Stimulated activated CD8-positive, alpha-beta memory T cell treated with anti-CD3 and anti-CD28 coated beads, Interleukin-2, amount 100 ng/mL, for 1 hour (primary cell): ENCODE measurements at places on chromosomes 5 and 9.

GRCh38 chr5:136246632-136247031, 53.7 kb upstream of the SMIM32 start:
- DNase-seq: no peak

GRCh38 chr5:106393276-106393675, 1277.5 kb downstream of the EFNA5 start:
- DNase-seq: no peak

- DNase-seq: no peak
These were observed 62.4 kb downstream of the SECISBP2 start for GRCh38 chr9:89380437-89381307.

GRCh38 chr5:72467461-72467860, 39.7 kb downstream of the ZNF366 start:
- no peak for DNase-seq

- DNase-seq: no peak
These were observed 259.0 kb upstream of the IRX1 start for GRCh38 chr5:3336666-3337065.

GRCh38 chr9:131530546-131530919, 530 bp downstream of the UCK1 start:
- DNase-seq: no peak

- DNase-seq: no peak
These were observed 135.9 kb downstream of the GADD45G start for GRCh38 chr9:89740722-89741121.

- DNase-seq: no peak
These were observed 20.7 kb downstream of the ZNF462 start for GRCh38 chr9:106883626-106884190.

DNA sequence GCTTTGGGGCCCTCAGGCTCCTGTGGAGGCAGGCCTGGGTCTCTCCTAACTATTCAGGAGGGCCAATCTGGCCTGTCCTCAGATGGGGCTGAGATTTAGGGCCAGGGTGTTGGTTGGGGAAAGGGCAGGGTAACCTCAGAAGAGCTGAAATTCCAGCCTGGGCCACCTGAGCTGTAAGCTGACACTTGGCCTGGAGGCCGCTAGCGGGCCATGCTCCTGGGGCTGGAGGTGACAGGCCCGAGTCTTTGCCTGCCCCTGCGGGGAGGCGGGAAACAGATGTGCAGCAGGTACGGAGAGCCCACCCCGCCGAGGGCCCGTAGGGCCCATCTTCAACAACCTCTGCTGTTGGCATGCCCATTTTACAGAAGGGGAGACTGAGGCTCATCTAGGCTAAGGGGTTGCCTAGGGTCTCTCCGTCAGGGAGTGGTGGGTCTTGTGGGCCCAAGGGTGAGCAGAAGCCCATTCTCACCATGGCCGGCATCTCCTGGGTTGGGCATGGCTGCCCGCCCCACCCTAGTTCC, 69.5 kb downstream of the RXRA start:
- DNase-seq: no peak

DNA sequence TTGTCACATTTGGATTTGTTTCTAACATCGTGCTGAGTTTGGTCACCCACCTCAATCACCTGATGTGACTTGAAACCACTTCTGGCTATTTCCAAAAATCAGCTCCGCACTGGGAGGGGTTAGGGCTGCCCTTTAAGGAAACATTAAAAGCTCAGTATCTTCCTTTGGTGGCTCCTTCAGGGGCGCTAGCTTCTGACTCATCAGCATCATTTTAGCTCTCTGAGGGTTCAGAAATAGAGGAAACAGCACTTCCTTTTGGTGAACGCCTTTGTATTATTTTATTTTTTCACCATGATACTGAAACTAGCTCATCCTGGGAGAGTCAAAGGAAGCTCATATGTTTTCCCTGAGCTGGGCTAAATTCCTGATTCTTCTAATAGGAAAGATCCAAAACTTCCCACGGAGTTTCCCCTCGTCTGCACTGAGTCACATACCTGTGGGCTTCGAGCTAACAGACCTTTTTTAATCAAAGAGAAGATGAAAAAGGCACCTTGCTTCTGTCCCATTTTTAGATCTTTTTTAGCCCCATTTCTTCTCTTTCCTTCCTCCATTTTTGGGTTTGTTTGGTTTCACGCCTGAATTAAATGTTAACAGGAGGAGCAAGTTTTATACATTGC, 48.2 kb downstream of the ROPN1L start:
- DNase-seq: no peak

DNA sequence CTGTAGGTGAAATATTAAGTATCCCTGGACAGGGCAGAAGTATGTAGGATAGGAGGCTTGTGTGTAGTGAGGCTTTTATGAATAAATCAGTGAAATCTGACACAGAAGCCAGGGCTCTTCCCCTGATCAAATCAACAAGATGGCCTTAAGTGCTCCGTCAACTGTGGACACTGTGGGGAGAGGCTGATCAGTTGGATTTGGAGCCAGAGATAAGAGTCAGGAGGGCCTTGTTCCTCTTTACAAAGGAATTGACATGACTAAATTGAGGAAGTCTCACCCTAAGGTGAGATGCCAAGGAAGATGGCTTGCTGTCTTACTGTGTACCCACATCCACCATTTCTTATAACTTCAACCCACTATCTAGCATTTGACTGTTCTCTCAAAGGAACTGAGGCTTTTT, 91.6 kb upstream of the PRRC1 start:
- DNase-seq: no peak

GRCh38 chr5:132662004-132662401, 4.0 kb downstream of the IL13 start:
- DNase-seq: no peak
